GOT3 (cell line): ENCODE measurements at places on chromosomes 11 and 22.

DNA sequence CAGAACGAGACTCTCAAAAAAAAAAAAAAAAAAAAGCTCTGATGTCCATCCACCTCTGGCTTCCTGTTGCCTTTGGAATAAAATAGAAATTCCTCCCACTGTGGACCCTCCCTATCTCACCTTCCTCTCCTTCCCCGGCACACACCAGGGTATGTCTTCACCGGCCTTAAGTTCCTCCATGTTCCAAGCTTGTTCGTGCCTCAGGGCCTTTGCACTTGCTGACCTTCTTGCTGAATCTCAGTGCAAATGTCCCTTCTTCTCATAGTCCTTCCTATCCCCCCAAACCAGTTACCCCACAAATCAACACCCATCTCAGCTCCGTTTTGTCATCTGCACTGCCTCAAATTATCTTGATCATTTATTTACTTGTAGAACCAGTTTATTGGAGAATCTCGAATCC, 20.6 kb downstream of the IFT27 start:
- no peak for DNase-seq

DNA sequence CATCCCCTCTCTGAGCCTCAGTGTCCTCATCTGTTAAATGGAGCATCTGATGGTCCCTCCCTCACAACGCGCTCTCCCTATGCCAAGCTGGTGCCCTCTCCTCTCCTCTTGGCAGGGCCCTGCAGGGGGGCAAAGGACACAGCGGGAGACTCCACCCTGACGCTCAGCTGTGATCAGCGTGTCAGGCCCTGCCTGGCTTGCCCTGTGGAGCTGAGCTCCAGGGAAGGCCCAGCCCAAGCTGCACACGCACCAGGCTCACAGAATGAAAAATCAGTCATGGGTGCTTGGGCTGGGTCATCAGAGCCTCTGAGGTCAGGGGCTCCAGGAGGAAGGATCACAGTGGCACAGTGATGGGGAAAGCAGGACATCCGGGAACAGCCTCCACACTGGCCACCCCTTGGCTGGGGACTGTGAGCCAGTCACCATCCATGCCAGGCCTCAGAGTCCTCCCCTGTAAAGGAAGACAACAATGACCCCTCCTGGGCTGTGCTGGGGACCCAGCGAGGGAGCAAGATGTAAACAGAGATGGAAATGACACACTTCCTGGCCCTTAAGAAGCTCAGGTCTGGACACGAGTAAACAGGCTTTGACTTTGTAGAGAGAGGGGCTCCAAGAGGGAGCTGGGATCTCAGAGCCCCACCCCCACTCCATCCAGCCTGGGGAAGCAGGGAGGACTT, 36.6 kb downstream of the RPL3 start:
- no peak for DNase-seq

GRCh38 chr11:68314203-68315170, 2.1 kb downstream of the LRP5 start:
- no peak for DNase-seq

DNA sequence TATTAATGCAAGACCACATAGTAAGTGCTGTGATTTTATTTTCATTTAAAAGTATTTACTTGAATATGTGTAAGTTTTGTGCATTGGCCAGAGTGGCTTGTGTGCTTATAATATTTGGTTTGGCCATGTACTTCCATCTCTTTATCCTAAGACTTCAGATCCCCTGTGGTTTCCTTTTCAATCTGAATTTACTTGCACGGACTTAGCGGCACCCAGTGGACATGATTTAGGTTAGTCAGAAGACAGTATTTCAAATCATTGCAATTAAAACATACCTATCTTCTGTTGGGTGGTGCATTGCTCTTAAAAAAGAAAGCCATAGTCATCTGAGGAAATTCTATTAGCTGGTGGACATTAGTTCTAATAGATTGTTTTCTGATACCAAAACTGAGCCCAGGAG, 30.7 kb downstream of the PIWIL4 start:
- no peak for DNase-seq

DNA sequence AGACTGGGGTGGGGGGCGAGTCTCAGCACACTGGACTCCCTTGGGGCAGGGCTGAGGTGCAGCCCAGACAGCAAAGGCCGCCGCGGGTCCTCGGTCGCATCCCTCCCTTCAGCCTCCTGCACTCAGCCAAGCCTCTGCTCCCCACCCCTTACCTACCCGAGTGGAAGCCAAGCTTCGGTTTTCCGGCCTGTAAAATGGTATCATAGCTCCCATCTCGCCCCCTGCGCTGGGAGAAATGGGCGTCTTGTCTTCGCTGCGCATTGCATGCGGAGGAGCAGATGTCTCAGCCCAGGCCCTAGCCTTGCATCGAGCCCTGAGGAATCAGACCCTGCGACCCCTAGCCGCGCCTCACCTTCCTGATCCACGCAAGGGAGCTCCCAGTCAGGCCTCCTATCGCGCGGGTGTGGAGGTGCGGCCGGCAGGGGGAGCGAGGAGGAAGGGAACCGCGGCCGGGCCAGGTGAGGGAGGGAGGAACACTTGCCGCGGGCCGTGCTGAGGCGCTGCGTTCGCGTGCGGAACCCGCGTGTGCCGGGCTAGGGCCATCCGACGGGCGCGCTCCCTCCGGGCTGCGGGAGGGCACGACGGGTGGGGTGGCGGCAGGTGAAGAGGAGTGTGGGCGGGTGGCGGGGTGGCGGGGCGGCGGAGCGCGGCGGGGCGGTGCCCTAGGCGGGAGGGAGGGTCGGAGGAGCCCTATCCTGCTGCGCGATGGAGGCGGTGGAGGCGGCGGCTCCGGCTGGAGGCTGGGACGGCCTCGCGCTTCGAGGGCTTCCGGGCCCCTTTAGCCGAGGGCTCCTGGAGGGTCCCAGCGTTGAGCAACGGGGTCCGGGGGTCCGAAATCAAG, 4.1 kb upstream of the TBX1 start:
- no peak for DNase-seq

- DNase-seq = no peak
These were observed 61.3 kb downstream of the DENND5A start for GRCh38 chr11:9203691-9204311.

DNA sequence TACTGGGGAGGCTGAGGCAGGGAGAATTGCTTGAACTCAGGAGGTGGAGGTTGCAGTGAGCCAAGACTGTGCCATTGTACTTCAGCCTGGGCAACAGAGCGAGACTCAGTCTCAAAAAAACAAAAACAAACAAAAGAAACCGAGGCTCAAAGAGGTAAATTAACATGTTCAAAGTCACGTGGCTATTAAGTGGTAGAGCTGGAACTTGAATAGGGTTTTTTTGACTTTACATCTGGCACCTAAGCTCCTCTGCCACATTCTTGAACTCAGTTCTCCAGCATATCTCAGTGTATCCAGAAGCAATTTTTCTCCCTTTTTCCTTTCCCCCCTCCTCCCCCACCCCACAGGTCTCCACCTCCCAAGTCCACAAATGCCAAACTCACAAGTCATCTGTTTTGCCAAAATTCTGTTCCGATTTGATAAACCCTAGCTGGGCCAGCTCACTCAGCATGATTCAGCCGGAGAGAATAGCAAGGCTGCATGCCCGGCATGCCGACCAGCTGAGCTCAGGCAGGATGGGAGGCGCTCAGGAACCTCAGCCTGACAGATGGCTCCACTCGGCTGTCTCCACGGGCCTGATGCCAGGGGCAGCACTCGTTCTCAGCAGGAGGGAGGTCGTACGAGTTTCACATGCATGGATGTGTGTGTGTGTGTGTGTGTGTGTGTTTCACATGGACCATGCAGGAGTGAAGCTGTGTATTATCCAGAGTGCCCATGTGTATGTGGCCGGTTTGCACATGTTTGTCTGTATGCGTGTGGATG, 63.2 kb upstream of the RRAS2 start:
- peak; percentile 26 for DNase-seq

DNA sequence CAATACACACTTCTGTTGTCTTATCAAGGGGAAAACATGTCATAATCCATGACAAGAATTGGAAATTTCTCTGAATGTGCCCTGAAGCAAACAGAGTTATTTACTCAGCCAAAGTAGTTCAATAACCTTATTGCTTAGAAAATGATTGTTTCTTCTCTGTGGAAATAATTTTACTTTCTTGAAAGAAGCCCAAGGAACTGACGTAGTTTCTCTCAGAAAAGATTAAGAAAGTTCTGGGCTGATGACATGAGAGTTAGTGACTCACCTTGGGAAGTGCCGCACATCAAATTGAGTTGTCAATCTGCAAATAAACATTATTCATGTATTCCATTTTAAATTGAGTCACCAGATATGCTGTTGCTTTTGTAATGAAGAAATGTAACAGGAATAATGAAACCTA, 418.6 kb upstream of the LRRC4C start:
- DNase-seq = no peak

DNA sequence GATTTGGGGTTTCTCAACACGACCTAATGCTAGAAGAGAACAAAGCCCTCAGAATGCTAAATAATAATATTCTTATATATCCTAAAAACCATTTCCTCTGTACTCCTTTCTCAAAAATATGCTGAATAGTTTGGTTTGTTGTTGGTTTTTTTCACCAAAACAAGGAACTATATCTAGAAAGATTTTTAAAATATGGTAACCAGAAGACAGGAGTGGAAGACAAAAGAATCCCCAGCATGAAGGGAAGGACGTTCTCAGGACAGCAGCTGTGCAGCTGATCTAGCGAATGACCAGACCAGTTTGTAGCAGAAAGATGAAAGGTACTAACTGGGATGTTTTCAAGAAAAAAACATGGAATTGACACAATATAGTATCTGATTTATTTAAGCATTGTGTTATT, 19.3 kb downstream of the FEZ1 start:
- DNase-seq = no peak

DNA sequence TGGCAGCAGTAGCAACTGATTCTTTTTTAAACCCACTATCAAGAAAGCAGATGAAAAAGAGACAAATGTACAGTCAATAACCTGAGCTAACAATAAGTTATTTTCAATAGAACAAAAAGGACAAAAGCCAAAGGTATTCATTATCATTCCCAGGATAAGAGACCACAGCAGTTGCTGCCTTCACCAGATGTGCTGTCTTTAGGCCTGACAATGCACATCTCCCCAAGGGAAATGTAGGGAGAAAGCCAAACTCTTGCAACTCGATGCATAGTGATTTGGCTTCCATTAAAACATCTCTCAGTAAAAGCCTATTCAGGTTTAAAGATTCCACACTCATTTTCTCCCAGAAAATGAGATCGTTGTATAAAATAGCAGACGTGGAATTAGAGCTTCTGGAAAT, 210.7 kb downstream of the METTL15 start:
- no peak for DNase-seq

- no peak for DNase-seq
These were observed 2.7 kb upstream of the MYRF start for GRCh38 chr11:61749591-61750217.

DNA sequence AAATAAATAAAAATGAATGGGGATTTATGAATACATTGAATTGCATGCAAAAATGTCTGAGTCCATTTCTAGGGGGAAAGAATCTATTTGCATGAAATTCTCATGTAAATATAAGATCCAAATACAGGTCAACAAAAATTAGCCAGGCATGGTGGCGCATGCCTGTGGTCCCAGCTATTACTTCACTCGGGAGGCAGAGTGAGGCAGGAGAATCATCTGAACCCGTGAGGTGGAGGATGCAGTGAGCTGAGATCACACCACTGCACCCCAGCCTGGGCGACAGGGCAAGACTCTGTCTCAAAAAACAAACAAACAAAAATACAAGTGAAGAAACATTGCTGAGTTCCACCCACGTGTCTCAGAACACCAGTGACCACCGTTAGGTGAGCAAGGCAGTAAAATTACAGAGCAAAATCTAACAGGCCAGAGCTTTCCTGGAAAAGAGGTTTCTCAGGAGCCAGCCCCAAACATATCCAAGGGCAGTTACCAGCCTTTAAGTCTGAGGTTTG, 17.3 kb downstream of the PACSIN2 start:
- no peak for DNase-seq

DNA sequence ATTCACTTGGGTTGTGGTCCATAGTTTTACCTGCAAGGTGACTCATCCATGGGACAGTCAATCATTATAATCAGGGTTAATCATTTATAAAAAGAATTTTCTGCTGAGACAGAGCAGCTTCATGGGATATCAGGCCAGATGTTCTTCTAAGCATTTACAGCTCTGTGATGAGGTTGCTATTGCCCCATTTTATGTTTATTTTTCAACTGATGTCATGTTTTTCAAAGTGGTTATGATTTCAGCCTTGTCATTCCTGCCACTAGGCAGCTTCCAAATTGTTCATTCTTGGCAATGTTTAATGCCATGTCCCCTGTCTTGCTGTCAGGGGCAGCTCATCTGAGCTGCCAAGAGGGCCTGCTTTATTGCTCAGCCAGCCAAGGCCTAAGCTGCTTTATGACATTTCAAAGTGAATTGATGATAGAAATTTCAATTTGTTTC, 35.9 kb upstream of the ZBED5 start:
- no peak for DNase-seq

- no peak for DNase-seq
These were observed 1.5 kb downstream of the HSPB2 start for GRCh38 chr11:111913997-111914396.

GRCh38 chr11:12126344-12127019, 16.1 kb downstream of the MICAL2 start:
- no peak for DNase-seq

DNA sequence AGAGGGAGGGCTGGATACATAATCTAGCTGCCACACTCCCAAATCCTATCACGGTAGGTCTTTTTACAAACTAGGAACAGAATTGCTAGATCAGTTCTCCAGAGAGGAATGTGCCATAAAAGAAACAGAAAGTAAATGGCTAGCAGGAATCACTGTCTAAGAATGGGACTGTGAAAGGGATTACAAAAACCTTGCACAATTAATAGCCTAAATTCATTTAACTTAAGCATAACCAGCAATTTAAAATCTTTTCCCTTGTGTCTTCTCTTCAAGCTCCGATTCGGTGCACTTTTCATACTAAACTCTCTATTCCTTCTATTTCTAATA, 35.2 kb downstream of the APOL5 start:
- DNase-seq = no peak

GRCh38 chr11:106311531-106312230, 234.2 kb downstream of the AASDHPPT start:
- no peak for DNase-seq

- DNase-seq = no peak
These were observed 690.4 kb downstream of the BRD1 start for GRCh38 chr22:49137206-49137840.
